Naive thymus-derived CD4-positive, alpha-beta T cell (primary cell): ENCODE measurements at places on chromosomes 5 and 9. TPM values are rescaled to one million over a fixed set of nuclear protein-coding genes. Genes with fewer than 3 reads are reported as not detected.

DNA sequence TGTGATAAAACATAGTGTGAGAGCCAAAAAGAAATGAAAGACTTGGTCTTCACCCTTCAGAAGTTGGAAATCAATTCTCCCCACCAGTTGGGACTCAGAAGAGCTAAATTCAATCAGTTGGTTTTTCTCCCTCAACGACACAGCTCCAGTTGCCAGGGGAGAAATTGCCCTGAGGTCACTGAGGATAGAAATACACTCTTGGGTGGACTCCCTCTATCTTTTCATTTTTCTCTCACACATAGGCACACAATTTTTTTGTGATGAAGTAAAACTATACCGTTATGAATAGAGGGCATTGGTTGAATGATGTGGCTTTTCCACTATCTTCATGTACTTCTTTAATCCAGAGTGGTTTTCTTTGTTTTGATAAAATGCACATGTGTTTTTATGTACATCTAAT, 80.2 kb downstream of the ZNF366 start:
- DNase-seq, result no peak

Gene CAAP1
- 12.8 TPM for polyA plus RNA-seq

Gene LCN9
- polyA plus RNA-seq, result not detected

Gene PIP5K1B
- 0.08 TPM for polyA plus RNA-seq

Gene IL17B
- polyA plus RNA-seq, result not detected

- no peak for DNase-seq
Observed at GRCh38 chr5:32600054-32600622, 14.8 kb downstream of the SUB1 start.

DNA sequence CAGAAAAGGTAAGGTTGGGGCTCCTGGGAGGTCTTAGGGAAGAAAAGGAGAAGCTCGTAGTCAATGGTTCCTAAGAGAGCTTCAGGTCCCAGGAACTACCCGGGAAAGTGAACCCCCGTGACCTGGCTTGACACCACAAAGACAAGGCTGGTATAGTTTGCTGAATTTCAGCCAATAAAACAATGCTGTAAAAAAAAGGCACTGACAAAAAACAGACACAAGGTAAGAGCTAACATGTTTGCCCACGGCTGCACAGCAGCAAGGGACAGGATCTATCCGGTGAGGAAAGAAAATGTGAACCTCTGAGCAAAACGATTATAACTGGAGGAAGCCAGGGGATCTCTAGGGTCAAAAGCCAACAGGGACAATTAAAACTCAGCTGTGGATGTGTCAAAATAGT, 17.1 kb downstream of the SLIT3 start:
- DNase-seq, result no peak

Gene DMGDH
- not detected for polyA plus RNA-seq

GRCh38 chr5:167304834-167305469, 986.5 kb upstream of the WWC1 start:
- DNase-seq, result no peak

- DNase-seq, result no peak
Observed at GRCh38 chr5:981456-981855, 27.1 kb upstream of the NKD2 start.

DNA sequence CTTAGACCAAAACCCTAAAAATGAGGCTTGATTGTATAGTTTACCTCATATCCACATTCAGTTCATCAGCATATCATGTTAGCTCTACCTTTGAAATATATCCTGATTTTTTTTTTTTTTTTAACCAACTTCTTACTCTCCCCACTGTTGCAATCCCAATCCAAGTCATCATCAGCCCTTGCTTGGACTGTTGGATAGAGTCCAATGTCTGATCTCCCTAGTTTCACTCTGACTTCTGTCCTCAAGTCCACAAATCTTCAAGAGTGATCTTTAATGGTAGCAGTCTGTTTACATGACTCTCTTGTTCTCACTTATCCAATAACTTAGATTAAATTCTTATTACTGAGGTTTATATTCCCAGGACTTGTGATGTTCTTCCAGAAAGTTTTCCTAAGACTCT, 30.8 kb downstream of the NAA35 start:
- DNase-seq, result no peak

DNA sequence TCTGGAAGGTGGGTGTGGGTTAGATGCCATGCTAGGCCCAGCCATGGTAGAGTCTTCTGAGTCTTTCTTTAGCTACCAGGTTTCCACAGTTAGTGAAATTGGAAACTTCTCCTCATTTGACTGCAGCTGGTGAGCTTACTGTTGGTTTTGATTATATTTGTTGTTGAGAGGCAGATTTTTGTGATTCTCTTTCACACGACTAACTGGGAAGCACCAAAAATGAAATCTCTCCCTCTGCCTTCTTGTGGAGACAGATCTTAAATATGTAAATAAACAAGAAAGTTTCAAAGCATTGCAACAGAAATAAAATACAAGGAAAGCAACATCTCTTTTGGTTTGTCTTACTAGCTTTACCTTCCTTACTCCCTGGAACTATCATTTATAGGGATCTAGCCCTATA, 122.2 kb downstream of the CEMIP2 start:
- DNase-seq, result no peak
